Stimulated activated CD8-positive, alpha-beta memory T cell treated with anti-CD3 and anti-CD28 coated beads, Interleukin-4, amount 100 ng/mL, for 1 hour (primary cell): ENCODE measurements at places on chromosomes 1 and 21.

DNA sequence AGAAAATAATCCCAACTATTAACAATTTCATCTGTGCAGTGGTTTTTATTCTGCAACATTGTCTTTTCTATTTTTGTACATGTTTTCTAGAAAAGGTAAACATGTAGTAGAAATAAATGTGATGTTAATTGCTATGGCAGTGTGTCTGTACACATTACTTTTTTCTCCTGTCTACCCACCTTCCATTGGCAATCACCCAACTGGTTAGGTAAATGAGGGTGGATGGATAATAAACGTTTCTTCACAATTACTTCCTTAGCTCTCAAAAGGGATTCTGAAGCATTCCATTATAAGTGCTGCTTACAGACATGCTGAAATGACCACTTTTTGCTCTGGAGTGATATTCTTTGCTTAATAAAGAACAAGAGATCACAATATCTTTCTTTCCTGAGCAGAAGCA is 61.4 kb downstream of the MAGI3 start:
- DNase-seq: no peak

DNA sequence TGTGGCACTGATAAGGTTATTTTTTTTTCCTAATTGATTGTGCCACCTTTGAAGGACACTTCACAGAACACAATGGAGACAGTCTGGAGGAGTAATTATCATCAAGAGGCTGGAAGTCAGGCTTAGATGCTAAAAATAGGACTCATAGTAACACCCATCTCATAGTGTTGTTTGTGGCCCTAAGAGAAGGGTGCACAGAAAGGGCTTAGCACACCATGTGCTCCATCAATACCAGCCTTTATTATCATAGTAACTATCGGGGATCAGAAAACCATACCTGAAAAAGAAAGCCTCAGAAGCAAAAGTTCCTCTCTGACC is 11.9 kb downstream of the NIPAL3 start:
- no peak for DNase-seq

DNA sequence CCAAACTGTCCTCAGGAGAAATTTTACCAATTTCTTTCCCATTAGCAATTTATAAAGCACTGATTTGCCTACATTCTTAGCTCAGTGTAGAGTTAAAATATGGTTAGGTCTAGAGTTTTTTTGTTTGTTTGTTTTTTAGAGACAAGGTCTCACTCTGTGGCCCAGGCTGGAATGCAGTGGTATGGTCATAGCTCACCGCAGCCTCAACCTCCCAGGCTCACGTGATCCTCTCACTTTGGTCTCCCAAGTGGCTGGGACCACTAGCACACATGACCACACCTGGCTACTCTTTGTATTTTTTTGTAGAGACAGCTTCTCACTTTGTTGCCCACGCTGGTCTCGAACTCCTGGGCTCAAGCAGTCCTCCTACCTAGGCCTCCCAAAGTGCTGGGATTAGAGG is 10.6 kb upstream of the RALGPS2 start:
- DNase-seq: no peak

DNA sequence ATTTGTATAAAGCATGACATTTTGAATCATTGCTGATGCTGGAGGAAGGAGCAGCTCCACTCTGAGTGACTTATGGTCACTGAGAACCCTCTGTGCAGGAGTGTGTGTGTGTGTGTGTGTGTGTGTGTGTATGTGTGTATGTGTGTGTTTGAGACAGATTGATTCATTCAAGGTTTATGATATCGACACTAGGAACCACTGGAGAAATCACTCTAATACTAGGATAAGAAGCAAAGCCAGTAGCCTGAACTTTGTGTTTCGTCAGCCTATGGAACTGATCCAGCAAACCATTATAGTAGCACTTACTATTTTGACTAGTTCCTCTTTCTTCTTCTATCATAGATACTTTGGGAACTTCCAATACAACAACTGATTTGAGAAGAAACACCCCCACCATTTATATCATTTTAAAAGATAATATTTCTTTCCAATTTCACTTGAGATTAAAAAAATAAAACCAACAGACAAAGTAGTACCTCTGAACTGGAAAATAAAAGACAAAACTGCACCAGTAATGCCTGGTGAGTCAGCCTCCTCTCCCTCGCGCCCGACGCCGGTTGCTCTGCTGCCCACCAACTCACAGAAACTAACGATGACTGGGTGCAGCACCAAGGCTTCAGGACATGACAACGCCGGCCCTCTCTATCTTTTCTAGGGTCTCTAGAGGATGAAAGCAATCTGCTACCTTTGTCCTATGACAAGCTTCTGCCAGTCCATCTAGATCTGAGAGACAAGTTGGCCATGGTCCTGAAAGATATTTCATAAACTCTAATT is 20.9 kb downstream of the SLAMF1 start:
- no peak for DNase-seq

GRCh38 chr1:6907676-6908434 is 122.6 kb downstream of the CAMTA1 start:
- DNase-seq: no peak

GRCh38 chr21:37787456-37787855 is 128.8 kb downstream of the KCNJ6 start:
- no peak for DNase-seq

- DNase-seq: no peak
Observed at GRCh38 chr21:38864964-38865363, 59.2 kb downstream of the ETS2 start.

GRCh38 chr21:28592205-28592865 is 400.3 kb downstream of the LTN1 start:
- DNase-seq: no peak

DNA sequence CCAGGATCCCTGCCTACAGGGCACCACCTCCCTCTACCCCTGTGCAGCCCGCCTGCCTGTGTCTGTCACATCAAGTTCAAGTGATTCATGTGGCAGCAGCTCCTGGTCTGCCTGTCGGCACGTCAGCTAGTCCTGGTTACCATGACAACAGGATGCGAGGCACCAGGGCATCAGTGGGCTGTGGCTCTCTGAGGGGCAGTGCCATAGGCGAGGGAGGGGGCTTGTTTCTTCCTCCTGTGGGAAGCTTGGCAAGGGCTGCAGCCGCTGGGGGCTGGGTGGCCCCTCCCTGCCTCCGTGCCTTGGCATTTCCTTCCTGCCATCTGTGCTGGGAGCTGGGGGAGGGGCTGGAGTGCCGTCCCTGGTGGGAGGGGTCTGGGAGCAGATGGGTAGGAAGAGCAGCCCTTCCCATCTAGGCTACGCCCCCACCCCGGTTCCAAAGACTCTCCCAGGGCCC is 43.1 kb downstream of the FOXO6 start:
- DNase-seq: no peak

- DNase-seq: no peak
Observed at GRCh38 chr1:58992643-58993042, 208.8 kb upstream of the JUN start.

GRCh38 chr1:182086136-182086535 is 24.6 kb upstream of the ZNF648 start:
- DNase-seq: no peak

GRCh38 chr1:186202271-186202764 is 172.7 kb downstream of the TPR start:
- DNase-seq: no peak

- no peak for DNase-seq
Observed at GRCh38 chr1:66938613-66939012, 13.8 kb downstream of the MIER1 start.
